ENCODE measurements at places on chromosomes 7 and 10.

GRCh38 chr10:52703898-52704297 is 68.7 kb downstream of the MBL2 start:
- no peak for DNase-seq

DNA sequence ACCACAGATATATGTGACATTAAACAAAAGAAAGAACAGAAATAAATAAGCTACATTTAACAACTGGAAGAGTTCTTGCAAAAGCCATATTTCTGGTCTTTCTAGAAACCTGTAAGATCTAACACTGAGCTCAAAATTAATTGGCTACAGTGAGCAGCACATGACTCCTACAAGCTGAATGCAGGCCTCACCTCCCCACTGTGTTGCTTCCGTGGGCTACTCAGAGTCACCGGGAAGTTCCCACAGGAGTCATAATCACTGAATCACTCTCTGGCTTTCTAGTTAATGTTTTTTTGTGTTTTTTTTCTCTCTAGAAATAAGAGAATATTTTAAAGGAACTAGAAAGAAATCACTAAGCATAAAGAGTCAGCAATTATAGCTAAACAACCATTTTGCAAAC is 10.2 kb upstream of the MRPS24 start:
- DNase-seq, result no peak

DNA sequence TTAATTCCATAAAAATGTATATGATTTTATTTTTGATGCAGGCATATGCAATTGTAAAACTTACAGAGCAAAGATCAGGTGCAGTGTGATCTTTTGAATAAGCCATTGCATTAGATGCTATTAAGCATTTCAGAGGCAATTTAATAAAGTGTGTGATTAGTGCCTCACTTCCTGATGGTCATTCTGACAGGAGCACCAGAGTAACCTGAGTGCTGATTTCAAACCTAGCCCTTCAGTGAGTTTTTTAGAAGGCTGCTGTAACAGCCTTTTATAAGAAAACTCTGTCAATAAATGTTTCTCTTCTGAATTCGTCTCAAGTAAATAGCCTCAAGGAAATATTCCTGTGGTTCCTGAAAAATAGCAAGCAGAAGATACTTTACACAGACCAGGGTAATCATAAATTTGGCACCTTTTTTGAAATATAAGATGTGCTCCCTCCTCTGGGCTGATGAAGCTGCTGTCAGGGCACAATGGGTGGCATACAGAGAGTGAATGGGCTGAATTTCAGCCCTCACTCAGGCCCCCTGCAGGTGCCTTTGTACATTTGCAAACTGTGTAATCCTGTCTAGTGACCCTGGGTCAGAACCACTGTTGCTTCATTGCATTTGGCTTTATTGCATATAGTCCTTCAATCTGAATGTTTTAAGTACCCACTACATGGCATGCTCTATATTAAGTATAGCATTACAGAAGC is 193.7 kb upstream of the CSTF2T start:
- DNase-seq, result peak; percentile 17

DNA sequence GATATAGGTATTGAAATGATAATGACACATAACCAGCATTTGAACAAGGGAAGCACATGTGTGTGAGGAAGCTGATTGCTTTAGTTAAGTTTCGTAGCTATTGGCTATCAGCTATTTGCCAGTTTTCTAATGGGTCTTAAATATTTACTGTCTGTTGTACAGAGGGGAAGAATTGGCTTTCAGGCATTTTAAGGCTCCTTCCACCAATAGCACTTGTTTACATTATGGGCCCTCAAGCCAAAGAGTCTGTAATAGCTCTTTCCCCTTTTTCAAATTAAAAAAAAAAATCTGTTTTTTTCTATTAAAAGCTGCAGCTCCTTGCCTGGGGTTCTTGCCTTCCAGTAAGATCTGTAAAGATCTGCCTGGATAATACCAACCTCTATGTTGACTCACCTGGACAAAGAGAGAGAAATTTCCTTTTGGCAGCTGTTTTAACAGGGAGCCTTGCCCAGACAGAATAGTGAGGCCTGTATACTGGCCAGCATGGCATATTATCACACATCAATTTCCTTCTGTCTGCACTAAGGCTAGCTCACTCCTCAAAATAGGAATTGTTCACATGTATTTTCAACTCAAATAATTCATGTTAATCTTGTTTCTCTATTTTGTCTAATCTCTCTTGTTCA is 104.7 kb upstream of the LRGUK start:
- DNase-seq, result no peak

GRCh38 chr10:117130862-117131375 is 7.2 kb downstream of the VAX1 start:
- DNase-seq, result no peak

- DNase-seq, result no peak
Observed at GRCh38 chr7:29204491-29205272, 10.1 kb downstream of the CHN2 start.

- DNase-seq, result no peak
Observed at GRCh38 chr7:49776994-49777393, 3.6 kb downstream of the VWC2 start.

- DNase-seq, result no peak
Observed at GRCh38 chr10:58782876-58783851, 270.5 kb downstream of the BICC1 start.

DNA sequence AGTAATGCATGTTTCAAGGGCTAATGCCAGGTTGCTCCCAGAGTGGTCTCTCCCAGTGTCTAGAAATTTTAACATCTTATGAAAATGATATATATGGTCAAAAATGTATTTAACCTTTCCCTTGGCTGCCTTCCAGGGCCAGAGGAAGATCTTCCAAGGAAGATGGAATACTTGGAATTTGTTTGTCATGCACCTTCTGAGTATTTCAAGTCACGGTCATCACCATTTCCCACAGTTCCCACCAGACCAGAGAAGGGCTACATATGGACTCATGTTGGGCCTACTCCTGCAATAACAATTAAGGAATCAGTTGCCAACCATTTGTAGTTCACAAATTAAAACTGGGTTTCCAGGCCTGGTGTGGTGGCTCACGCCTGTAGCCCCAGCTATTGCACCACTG is 9.0 kb downstream of the GATAD1 start:
- DNase-seq, result no peak

DNA sequence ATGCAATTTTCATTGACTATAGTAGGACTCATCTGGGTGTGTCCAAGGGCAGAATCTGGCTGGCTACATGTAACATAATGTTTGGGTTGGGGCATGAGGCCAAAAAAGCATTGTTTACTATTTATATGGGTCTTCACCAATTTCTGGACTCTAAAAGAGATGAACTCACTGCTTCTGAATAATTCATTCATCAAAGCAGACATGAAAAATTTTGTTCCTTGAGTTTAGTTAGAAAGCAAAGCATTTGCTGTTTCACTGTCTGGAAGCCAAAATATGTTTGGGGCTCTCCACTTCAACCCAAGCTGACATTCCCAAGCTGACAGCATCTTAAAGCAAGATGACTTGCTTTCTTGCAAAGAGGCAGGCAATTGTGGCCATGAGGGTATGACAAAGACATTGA is 670.6 kb downstream of the SUGCT start:
- no peak for DNase-seq

- no peak for DNase-seq
Observed at GRCh38 chr7:101550641-101551541, 78.2 kb downstream of the MYL10 start.

DNA sequence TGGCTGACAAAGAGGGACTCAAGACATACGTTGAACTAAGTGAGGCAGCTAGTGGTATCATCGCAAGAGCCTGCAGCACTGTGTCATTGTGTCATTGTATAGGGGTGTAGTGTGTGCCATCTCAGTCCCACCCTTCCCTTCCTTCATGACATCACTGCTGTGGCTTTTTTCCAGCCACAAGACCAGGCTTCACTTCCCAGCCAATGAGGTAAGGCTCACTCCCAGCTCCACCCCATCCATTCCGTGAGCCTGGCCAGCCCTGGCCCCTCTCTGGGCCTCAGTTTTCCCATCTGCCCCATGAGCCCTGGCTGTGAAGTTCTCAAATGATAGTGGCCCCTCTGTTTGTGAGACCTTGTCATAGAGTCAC is 134.3 kb upstream of the ZMIZ1 start:
- no peak for DNase-seq

DNA sequence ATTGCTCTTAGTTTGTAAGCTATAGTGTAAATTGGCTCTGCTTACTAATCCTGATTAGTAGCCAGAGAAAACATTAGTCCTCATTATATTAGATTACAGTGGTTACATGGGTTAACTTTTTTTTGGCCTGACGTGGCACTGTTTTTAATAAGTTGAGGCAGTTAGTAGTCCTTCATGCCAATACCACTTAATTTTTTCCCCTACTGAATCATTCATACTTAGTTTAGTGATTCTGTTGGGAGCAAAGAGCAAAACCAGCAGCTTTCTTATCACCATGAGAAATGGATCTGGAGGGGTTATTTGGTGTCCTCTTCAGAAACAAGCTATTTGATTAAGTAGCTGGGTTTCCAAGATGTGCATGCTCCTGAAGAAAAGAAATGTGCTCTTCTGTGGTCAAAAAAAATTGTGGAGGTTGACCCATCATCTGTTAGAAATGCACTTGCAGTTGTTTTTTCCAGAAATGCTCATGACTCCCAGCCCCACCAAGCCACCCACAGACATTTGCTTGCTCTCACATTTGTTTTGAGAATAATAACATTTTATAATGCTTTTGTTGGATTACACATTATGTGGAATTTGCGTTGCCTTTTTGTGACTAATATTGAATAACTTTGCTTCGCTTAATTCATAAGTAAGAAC is 258.5 kb downstream of the HDAC9 start:
- no peak for DNase-seq

GRCh38 chr7:133051066-133051465 is 30.8 kb downstream of the CHCHD3 start:
- no peak for DNase-seq

DNA sequence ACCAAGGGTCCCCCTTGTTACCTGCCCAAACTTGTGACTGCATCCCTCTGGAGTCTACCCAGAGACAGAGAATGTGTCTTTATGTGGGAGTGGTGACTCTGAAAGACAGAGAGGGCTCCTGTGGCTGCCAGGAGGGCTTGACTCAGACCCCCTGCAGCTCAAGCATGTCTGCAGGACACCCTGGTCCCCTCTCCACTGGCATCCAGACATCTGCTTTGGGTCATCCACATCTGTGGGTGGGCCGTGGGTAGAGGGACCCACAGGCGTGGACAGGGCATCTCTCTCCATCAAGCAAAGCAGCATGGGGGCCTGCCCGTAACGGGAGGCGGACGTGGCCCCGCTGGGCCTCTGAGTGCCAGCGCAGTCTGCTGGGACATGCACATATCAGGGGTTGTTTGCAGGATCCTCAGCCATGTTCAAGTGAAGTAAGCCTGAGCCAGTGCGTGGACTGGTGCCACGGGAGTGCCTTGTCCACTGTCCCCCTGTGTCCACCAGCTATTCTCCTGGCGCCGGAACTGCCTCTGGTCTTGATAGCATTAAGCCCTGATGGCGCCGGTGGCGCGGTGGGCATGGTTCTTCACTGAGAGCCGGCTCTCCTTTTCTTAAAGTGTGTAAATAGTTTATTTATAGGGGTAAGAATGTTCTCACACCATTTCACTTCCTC is 19.4 kb upstream of the SH2D4B start:
- DNase-seq, result no peak

GRCh38 chr10:35559416-35559815 is 45.7 kb upstream of the GJD4 start:
- no peak for DNase-seq

GRCh38 chr7:55977831-55978230 is 13.4 kb downstream of the NIPSNAP2 start:
- no peak for DNase-seq

DNA sequence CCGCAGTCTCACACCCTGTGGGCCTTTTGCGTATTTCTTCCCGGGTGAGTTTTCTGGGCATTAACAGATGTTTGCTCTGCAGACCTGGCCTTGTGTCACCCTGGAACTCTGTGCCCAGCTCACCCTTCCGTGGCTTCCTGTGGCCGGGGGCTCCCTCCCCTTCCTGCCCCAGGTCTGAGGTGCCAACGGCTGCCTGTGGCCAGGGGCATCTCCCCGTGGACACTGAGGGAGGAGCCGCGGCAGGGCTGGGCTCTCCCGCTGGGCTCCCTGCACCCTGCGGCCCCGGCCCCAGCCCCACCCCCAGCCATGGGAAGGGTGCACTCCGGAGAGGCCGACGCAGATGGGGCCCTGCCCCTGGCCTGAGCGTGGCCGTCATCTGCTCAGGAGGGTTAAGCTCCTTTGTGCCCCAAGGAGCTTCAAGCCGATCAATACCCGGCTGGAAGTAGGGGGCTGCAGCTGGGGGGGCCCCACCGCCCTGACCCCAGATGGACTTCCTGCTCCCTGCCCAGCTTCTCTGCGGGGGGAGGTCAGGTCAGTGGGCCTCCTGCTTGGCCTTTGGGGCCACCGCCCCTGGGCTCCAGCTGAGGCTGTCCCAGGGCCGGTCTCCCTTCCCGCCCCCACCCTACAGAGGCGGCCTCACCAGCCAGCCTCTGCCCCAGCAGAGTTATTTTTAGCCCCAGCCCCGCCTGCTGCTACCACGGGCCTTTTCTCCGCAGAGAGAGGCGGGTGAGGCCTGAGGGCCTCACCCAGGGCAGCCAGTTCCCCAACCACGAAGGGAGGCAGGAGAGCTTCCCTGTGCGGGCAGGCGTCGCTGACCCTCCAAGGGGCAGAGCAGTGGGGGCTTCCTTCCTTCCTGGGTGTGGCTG is 24.2 kb downstream of the PWWP2B start:
- DNase-seq, result no peak

- no peak for DNase-seq
Observed at GRCh38 chr10:22736134-22736533, 21.8 kb upstream of the PIP4K2A start.

- DNase-seq, result no peak
Observed at GRCh38 chr7:117012284-117012683, 59.0 kb downstream of the ST7 start.

DNA sequence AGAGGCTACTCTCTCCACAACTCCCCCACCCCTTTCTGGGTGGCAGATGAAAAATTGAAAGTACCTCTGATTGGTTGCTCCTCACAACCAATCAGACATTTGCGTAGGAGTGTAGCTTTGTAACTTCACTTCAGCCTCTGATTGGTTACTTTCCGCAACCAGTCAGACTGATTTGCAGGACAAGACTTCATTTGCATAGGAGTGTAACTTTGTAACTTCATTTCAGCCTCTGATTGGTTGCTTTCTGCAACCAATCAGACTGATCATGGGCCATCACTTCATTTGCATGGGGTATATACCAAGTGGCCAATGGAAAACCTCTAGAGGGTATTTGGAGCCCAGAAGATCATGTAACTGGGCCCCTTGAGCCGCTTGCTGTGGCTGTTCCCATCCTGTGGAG is 25.6 kb downstream of the CDNF start:
- DNase-seq, result no peak
